ENCODE measurements at places on chromosomes 2 and 18.
A peak's percentile ranks its signal among the peaks of the same experiment; 100 is the strongest.

DNA sequence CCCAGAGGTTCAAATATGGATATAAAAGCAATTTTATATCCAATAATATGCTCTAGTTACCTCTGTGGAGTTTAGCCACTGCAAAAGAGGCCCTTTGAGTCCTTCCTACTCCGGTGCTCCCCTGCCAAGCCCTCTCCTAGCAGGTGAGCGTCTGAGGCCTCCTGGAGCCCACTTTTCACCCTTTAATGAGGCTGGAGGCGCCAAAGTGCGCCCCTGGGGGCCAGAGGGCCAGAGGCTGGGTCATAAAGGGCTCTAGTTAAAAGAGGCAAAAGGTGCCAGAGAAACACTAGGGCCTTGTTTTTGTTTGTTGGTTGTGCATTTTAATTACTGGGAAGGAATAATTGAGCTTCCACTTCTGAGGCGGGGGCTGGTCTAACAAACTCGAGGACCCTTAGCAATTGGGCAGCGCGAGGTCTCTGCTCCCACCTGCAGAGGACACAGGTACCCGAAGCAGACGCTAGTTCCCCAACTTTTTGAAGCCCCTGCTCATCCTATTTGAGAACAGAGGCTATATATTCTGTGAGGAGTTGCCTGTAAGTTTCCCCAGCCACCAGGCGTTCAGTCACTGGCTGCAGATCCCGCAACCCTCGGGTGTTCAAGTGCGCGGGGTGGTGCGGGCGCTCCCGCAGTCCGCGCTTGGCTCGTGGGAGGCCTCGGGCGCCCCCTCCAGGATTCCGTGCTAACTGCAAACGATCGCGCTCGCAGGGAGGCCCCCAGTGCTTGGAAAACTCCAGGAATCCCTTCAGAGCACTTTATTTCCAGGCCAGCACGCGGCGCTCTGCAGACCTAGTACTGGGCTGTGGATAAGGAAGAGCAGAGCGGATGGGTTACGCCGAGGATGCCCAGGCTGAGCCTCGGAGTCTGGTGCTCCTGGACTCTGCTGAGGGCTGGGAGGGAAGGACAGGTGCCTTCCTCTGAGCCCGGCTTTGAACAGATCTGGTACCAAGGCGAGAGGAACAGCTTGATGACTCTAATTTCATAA is 14.1 kb downstream of the MSGN1 start:
- DNase-seq = peak; percentile 47

DNA sequence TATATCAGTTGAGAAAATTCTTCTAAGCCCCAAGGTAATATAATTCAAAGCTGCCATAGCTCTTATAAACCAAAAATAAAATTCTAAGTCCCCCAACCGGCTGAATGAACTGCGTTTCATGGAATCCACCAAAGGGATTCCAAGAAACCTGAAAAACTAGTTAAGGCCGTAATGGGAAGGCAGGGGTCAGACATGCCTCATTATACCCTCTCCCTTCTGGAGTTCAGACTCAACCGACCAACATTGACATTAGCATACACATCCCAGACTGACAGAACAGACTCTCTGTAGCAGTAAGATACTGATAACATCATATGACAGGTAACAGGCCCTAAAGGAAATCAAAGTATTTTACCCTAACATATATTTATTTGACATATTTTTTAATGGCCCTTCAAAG is 31.4 kb upstream of the PHLPP1 start:
- no peak for DNase-seq

DNA sequence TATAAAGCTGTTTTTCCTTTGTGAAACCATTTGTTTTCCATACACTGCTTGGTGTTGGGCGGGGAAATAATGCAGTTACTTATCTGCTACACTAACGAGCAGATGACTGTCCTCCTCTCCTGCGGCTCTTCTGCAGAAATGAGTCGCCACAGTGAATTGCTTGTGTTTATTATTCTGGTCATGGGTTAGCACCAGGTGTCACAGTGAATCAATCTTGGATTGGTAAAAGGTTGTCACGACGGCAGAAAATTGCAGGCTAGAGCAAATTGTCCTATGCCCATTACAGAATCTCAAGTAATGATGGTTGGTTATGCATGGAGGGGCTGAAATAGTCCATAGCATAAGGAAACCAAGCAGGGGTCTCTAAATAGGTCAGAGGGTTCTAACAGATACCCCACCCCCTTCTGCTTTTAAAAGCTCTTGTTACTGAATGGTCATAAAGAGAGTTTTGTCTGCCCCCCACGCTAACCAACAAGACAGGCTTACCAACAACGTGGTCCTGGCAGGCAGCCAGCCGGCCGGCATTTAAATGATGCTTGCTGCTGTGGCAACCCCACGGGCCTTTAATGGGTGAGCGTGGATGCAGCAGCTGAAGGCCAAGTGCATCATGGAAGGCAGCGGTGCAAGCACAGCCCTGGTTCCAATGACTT is 29.5 kb downstream of the RAB31 start:
- no peak for DNase-seq

DNA sequence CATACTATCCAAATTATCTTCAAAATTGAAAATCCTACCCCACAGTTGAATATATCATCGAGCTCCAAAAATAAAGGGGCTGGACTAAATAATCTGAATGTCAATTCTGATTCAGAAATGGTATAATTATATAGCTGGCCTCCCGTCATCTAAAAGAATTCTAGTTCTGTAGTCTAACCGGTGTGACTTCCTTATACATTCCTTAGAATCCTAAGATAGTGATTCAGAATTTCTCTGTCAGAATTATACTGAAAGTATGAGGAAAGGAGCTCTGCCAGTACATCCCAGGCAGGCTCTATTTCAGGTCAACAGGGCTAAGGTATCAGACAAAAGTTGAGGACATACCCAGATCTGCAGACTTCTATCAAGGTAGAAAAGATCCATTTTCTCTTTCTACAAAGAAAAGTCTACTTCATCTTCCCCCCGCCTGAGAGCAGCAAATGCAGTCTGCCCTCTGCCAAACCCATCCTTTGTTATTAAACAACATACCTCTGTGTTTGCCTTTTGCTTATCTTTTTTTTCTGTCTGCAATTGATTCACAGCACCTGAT is 128.5 kb downstream of the METTL4 start:
- no peak for DNase-seq

DNA sequence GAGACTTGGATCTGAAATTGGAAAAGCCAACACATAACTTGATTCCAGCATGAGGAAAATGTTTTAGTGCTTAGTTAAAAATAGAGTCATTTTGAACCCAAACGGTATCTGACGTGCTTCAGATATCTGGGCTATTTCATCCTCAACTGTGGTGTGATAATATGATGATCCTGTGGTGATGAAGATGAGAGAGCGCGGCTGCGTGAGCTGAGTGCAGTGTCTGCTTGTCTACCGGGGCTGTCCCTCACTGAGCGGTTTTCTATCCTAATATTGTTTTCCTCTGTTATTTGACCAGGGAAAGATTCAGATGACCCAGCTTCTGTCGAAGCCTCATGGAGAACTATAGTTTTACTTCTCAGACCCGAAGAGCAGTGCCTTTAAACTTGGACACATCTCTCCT is 5.8 kb downstream of the TWIST2 start:
- DNase-seq = no peak

DNA sequence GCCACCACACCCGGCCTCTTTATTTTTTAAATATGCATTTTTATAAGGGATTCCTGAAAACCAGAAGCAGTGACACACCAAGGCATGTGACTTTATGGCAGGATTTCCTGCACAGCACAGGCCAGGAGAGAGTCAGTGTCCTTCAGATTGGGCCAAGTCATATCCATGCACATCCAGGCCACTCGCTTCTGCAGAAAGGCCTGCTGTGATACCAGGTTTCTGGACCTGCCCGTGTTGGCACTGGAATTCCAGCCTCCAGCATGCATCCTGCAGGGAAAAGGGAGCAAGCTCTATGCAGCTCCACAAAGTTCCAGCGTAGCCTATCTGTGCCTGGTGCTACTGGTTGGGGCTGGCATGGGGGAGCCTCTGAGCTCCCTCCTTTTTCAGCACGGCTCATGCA is 36.8 kb downstream of the MEX3C start:
- no peak for DNase-seq

DNA sequence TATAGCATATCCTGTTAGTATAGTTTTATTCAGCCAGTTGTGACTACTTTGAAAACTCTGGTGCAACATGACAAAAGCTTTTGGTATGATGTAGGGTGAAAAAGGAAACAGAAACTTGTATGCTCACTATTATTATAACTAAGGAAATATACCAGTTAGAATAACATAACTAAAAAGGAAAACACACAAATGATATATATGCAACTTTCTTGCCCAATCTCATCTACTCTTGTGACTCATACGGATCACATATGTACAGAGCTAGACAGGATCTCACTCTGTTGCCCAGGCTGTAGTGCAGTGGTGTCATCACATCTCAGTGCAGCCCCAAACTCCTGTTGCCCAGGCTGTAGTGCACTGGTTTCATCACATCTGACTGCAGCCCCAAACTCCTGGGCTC is 12.4 kb upstream of the TLK1 start:
- peak; percentile 26 for DNase-seq

- DNase-seq = no peak
Measured at GRCh38 chr2:7044253-7045250, 127.3 kb downstream of the RNF144A start.

GRCh38 chr2:46601328-46601963 is 122.1 kb downstream of the TMEM247 start:
- peak; percentile 4 for DNase-seq

- DNase-seq = no peak
Measured at GRCh38 chr2:31703253-31703652, 122.5 kb upstream of the SRD5A2 start.

DNA sequence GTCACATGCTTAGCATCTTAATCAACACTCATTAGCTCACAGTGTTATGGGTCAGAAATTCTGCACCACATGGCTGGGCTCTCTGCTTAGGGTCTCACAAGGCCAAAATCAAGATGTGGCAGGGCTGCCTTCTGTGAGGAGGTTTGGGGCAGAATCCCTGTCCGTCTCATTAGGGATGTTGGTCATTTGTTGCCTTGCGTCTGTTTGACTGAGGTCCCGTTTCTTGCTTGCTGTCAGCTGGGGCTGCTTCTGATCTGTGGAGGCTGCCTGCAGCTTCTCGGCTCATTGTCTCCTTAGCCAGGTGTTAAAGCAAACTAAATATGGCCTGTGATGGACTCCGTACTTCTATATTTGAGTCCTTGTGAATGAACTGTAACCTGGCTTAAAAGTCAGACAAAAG is 146.5 kb downstream of the NDUFA10 start:
- no peak for DNase-seq

DNA sequence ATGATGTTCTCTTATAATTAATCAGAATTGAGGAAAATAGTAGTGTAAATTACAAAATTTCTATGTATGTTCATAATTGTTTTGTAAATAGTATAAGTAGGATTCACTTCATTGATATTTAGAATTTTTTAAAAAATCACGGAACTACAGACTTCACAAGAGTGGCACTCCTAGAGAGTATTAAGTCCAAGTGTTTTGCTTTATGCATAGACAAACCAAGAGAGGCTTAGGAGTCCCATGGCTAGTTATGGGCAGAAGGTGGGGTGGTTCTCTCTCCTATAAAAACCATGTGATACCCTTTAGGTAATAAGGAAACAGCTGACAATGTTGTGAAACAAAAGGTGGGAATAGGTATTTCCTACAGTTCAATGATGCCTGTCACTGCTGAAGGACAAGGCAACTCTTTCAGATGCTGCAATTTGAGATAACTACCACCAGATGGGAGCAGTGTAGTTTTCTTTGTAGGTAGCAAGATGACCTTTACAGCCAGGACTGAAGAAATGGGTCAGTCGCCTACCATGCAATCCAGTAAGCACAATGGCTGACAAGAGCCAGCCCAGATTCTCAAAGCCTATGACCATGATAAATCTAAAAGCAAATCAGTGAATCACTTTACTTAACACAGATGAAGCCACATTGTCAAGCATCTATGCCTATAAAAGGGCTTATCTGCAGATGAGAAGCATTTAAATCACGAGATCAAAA is 83.9 kb downstream of the AAK1 start:
- DNase-seq = peak; percentile 52

- no peak for DNase-seq
Measured at GRCh38 chr2:239285932-239286230, 114.9 kb downstream of the HDAC4 start.

DNA sequence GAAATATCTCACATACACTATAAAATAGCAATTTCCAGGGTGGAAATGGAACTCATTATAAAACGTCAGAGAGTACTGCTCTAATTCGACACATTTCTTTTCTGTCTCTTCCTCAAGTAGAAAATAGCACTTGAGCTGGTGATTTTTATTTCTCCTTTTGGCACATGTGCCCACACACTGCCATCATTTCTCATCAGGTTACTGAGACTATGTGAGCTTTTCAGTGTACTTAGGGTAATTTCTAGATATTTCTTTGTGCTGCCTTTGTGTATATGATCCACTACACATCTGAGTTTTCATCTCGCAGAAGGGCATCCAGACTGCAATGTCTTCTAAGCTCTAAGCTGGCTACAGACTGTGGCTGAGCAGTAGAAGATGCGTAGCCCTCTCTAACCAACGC is 62.1 kb upstream of the PGAP1 start:
- peak; percentile 10 for DNase-seq

DNA sequence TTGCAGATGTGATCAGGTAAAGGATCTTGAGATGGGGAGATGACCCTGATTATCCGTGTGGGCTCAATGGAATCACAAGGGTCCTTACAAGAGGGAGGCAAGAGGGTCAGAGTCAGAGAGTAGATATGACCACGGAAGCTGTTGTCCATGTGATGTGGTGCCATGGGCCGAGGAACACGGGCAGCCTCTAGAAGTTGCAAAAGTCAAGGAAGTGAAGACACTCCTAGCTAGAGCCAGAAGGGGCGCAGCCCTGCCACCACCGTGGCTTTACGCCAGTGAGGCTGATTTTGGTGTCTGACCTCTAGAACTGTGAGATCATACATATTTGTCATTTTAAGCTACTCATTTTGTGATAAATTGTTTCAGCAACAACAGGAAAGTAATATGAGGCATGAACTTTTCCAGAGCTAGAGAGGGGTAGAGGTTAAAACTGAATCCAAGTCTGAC is 114.4 kb downstream of the CAPN13 start:
- peak; percentile 38 for DNase-seq

DNA sequence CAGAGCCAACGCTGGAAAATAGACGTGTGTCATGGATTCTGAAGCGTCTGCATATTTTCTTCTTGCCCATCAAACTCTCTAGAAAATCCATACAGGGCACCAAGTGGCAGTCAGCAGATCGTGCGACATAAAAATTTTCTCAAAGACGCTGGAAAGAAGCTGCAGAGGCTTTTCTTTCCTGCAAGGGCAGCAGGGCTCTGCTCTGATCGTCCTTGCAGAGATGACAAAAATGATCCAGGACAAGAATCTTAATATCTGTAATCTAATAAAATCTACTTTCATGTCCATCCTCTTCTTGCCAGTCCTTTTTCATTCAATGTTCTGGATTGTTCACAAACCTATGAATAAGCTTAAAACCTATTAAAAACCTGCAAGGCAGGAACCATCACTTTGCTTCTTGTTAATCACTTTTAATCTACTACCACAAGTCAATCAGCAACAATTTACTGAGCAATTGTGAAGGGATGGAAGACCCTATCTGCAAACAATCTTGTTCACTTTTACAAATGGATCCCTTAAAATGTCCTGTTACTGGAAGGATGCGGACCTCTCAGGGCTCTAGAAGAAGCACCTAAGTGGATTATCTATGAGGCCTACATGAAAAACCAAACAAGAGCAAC is 93.6 kb downstream of the MREG start:
- no peak for DNase-seq

- no peak for DNase-seq
Measured at GRCh38 chr18:46656326-46657114, 500 bp downstream of the LOXHD1 start.
